ENCODE measurements at places on chromosomes 13 and 19.
A peak's percentile ranks its signal among the peaks of the same experiment; 100 is the strongest.

GRCh38 chr13:107842562-107843180 is 372.7 kb downstream of the LIG4 start:
- DNase-seq: no peak

DNA sequence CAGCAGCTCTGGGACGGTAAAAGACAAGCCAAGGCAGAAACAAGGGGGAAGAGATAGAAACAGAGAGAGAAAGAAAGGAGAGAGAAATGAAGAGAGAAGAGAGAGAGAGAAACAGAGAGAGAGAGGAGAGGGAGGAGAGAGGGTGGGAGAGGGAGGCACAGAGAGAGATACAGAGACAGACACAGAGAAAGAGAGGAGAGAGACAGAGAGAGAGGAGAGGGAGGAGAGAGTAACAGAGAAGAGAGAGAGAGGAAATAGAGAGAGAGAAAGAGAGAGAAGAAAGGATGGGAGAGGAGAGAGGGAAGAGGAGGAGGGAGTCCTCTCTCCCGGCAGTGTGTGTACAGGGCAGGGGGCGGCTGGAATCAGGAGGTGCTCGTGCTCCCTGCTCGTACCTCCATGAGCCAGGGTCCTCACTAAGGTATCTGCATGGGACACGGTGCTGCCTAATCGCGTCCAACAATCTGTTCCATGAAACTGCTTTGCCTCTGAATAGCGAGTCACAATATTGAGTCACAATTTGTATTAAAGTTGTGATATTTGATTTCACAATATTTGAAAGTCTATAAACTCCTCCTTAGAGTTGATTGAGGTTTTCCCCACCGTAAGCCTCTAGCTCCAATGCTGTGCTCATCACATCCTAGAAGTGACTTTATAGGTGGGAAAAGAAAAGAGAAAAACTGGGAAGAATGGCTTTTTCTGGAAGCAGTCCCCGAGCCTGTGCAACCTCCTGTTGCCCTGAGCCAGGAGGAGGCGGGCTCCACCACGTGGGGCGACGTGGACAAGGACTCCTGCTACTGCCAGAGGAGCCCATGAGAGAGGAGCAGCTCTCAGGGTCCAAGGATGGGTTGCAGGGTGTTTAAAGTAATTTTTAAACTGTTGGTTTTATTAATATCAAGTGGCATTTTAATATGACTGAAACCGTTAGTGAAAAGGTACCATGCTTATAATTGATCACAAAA is 81.7 kb upstream of the ARHGEF7 start:
- DNase-seq: no peak

- DNase-seq: no peak
Measured at GRCh38 chr13:46142776-46143175, 37.9 kb upstream of the CPB2 start.

DNA sequence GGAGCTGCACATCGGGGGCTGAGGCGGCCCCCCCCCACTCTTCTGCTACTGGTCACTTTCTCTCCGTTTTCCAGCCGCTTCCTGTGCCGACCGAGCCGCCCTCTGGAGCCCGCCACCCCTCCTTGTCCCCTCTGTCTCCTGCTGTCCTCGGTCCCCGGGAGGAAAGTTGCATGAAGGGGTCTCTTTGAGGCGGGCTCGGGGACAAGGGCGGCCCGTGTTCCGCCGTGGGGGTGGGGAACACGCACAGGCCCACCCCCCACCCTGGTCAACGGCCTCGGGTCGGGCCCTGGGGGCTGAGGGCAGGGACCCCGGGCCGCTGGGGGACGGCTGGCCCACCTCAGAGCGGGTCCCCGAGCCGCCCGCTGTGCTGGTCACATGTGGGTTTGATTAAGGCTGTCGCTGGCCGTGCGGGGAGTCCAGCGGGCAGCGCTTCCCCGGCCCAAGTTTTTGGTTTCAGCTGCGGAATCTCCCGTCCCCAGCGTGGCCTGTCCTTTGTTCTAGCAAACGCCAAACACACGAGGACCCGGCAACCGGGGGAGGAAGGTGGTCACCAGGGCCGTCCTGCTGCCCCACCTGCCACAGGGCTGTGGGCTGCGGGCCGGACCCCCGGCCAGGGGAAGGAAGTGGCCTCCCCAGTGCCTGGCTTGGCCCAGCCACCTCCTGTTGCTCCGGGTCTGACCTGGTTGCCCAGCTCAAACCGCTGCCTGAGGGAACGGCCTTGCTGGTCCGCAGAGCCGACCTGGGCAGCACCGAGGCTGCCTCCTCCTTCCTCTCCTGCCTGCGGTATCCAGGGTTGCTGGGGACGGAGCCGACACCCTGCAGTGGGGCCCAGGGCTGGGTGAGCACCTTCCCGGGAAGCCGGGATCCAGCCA is 1.9 kb downstream of the EFNA2 start:
- peak; percentile 26 for DNase-seq

- DNase-seq: no peak
Measured at GRCh38 chr19:28794301-28794700, 418.6 kb downstream of the UQCRFS1 start.

GRCh38 chr13:111640476-111640875 is 320.0 kb downstream of the TEX29 start:
- no peak for DNase-seq

- no peak for DNase-seq
Measured at GRCh38 chr19:16581145-16581970, 9.1 kb upstream of the SLC35E1 start.

Data from trophoblast cell (in vitro differentiated cells and primary cell).